ENCODE measurements at places on chromosomes 3 and 15.

GRCh38 chr3:140942221-140943104 lies 827 bp downstream of the SLC25A36 start:
- DNase-seq: peak; percentile 78

DNA sequence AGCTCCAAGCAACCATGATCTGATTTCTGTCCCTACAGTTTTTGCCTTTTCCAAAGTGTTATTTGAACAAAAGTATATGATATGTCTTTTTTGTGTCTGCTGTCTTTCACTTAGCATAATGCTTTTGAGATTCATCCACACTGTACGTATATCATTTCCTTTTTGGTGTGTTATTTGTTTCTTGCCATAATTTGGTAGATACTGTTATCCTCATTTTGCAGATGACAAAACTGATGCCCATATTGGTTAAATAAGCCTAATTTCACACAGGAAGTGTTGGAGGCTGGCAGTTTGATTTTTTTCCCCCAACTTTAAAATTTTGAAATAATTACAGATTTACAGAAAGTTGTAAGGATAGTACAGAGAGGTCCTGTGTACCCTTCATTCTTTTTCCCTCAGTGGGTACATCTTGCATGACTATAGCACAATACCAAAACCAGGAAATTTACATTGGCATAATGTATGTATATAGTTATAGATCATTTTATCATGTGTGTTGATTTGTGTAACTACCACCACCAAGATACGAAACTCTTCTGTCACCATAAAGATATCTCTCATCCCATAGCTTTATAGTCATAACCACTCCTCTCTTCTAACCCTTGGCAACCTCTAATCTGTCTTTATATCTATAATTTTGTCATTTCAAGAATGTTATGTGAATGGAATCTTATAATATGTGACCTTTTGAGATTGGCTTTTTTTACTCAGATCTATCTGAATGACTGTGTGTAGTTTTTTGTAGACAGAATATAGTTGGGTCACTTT lies 55.6 kb downstream of the RASA2 start:
- DNase-seq: no peak

- DNase-seq: peak; percentile 3
Observed at GRCh38 chr3:159796744-159797143, 191.9 kb upstream of the IL12A start.

- no peak for DNase-seq
Observed at GRCh38 chr15:72958634-72959033, 93.6 kb upstream of the NEO1 start.

- no peak for DNase-seq
Observed at GRCh38 chr3:62601238-62602070, 228.1 kb upstream of the FEZF2 start.

DNA sequence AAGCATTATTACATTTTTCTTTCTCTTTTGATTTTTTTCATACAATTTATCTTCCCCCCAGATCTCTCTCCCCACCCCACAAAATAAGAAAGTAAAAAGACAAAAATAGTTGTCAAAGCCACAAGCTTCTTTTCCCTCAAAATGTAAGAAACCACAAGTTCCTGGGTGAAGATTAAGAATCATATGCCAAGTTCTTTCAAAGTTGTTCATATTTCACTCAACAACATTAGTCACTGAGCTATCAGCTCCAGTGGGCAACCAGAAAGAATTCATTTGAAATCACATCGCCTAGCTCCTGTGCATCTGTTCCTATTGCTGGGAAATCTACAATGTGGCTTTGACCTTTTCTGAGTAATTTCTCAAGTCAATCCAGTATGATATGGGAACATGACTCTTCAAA lies 681.6 kb upstream of the ARPP21 start:
- DNase-seq: no peak

DNA sequence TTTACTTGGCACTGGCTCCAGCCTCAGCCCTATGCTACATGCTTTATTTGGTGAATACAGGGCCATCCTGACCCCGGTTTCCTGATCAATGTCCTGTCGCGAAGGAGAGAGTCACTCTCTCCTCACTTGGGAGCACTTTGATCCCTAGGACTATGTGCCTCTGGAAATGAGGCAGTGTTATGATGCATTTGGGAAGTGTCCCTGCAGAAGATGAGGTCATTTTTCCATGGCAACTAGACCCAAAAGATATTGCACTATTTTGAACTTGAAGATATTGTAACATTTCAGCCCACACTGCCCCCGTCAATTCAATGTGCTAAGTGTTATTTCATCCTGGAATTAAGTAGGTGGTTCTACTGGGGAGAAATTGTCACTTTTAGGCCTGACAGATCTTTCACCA lies 68.0 kb downstream of the LRRK1 start:
- DNase-seq: peak; percentile 50

DNA sequence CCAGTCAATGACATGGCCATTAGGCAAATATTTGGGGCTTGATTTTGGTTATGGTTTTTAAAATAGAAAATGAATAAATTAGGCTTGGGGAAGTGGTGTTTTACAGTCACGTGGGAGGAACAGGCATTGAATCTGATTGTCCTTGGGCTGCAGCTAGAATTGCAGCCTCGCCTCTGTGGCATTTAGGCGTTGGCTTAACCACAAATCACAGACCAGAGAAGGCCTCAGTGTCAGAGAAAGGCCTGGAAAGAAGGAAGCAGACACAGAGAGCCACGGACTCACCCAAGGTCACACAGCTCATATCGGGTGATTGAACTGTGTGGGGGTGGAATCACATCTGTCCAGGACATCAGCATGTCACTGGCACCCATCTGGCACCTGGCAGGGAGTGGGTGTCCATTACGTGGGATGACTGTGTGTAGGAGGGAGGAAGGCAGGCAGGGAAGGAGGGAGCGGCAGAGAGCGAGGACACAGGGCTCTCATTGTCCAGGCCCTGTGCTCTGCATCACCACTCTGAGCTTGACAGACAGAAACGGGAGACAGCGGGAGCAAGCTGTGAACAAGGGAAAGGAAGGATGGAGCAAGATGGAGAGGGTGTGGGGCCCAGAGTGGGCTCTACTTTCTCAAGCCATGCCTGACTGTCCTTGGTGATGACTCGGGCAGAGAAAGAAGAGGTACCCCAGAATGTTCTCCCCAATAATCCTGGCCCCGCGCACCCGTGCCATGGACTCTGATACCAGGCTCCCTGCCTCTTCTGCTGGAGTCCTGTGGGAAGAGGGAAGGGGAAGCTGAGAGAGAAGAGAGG lies 186.4 kb downstream of the FAM43A start:
- peak; percentile 83 for DNase-seq

DNA sequence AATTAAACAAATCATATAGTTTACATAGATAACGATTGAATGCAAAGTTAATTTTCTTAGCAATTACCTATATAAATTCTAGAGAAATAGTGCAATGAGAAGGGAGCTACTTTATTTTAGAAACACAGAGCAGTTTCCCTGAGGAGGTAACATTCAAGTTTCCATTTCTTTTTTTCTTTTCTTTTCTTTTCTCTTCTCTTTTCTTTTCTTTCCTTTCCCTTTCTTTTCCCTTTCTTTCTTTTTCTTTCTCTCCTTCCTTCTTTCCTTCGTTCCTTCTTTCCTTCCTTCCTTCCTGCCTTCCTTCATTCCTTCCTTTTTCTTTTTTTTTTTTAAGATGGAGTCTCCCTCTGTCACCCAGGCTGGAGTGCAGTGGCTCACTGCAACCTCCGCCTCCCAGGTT lies 417.3 kb downstream of the NLGN1 start:
- no peak for DNase-seq

DNA sequence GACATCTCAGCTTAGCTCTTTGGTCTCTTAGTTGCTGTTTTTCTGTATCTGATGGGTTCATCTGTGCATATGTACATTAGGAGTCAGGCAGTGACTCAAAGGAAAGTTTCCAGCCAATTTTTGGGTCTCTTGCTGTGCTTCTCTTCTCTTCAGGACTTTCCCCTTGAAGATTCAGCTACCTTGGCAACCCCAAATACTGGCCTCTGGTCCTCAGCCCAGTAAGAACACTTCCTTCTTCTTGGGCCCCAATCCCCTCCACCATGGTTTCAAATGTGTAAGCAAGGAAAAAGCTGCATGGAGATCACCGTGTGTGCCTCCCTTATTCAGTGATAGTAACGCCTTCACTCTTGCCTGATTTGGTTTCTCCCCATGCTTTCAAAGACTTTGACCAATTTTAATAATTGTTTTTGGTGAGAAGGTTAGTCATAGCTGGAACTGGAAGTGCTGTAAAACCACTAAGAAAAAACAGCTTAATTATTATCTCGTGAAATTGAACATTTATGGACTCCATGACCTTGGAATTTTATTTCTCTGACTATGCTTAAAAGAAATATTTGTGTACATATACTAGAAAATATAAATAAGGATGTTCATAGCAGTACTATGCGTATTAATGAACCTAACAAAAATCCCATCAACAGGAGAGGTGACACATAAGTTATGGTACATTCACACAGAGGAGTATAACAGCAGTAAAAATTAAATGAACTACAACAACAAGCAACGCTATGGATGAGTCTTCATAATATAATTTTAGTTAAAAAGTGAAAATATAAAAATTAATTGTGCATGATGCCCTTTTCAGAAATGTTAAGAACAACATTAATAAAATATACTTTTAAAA lies 125.3 kb upstream of the BCL6 start:
- DNase-seq: no peak

DNA sequence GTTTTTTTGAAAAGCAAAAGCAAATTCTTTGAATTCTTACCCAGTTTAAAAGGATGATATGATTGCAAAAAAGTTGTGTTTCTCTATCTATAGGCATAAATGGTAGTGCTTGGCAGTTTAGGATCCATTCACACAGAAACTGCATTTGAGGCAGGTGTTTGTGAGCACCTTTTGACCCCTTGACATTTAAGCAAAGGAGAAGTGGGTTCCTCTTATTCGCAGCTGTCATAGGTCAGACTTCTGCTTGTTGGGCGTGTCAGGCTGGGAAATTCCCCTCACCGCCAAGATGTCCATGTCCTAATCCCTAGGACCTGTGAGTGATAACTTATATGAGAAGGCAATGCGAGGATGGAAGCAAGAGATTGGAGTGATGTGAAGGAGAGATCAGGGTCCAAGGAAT lies 67.4 kb downstream of the SH3GL3 start:
- no peak for DNase-seq
